Activated CD4-positive, alpha-beta T cell treated with anti-CD3 and anti-CD28 coated beads for 24 hours (primary cell): ENCODE measurements at places on chromosomes 2 and 18.

DNA sequence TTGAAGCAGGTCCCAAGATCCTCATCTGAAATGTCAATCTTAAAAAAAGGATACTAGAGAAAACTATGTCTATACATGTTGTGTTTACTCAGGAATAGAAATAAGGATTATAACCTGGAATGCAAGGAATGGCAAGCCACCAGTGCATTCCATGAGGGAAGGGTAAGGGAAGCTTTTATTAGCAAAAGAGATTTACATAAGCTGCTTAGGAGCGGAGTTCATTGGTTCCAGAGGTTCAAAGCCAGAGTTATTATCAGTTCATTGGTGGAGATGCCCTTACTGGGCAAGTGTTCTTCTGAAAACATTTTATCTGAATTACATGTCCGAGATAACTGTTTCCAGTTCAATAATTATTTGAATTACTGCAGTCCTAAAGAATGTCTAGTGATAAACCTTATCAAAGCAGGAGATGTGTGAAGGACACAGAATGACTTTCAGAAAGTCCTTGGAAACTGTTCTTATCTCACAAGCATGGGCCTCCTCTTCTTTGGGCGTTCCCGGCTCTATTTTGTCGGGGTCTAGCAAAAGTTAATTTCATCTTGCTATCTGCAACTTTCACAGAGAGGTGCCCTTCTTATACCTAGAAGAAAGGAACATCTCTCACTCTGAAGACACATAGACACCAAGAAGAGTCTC, 23.5 kb downstream of the COMMD1 start:
- DNase-seq, result no peak

GRCh38 chr2:158835431-158835830, 40.3 kb downstream of the DAPL1 start:
- no peak for DNase-seq

- DNase-seq, result no peak
Observed at GRCh38 chr2:2573658-2574293, 242.7 kb upstream of the MYT1L start.

DNA sequence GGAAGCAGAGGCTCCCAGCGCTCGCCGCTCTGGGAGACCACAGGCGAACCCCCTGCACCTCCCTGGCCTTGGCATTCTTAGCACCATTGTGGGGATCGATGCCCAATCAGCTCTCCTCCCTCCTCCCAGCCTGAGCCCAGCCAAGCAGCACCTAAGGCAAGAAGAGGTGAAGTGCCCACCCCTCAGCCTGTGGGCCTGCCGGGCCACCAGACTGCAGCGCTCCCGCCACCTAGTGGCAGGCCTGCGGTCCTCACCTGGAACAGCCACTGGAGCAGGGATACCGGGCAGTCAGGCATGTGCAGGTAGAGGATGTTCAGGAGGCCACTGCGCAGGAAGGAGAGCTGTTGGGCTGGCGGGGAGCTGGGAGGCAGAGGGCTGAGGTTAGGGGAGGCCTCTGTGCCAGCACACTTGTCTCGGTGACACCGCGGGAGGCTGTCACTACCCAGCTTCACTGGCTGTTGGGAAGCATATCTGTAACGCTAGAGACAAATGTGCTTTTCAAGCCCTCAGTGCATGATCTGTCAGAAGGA, 35.2 kb downstream of the FAM178B start:
- peak; percentile 60 for DNase-seq

- no peak for DNase-seq
Observed at GRCh38 chr2:226360658-226361057, 439.0 kb downstream of the IRS1 start.

GRCh38 chr2:218853766-218854165, 5.8 kb upstream of the WNT6 start:
- DNase-seq, result no peak

DNA sequence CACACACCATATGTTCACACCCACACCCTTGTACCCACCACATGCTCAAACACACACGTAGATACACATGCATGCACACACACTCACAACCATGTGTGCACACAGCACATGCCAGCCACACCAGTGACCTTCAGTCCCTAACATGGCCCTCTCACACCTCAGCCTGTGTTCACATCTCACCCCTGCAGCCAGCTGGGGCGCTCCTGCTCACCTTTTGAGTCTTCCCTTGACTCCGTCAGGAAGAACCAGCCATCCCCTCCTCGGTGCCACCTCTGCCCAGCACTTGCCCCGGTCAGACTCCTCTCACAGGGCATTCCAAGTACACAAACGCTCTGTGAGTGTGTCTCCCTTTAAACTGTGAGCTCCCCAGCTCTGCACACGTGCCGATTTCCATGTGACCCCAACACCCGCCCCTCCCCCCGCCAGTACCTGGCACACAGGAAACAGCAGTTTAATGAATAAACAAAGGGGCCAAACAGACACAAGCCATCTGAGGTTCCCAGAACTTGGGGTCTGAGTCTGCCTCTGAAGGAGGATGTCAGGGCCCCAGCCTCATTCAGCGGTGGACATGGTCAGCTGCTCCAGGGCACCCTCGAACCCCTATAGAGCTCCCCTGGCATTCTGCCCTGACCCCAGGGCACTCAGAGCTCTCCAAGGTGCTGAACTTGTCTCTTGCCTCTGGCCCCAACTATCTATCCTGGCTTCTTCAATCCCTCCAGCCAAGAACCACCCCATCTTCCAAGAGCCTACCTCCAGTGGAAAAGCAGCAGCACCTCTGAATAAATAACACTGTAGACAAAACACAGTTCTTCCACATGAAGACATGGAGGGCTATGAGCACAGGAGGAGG, 252.9 kb downstream of the ATAD2B start:
- DNase-seq, result no peak
